ENCODE measurements at places on chromosomes 12 and 14.
A peak's percentile ranks its signal among the peaks of the same experiment; 100 is the strongest.

DNA sequence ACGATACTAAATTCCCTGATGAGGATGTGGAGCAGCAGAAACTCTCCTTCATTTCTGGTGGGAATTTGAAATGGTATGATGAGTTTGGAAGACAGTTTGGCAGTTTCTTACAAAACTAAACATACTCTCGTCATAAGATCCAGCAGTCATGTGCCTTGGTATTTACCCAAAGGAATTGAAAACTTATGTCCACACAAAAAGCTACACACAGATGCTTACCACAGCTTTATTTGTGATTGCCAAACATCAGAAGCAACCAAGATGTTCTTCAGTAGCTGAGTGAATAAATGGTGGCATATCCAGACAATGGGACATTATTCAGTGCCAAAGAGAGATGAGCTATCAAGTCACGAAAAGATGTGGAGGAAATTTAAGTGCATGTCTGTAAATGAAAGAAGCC lies 10.7 kb upstream of the APOLD1 start:
- no peak for DNase-seq

DNA sequence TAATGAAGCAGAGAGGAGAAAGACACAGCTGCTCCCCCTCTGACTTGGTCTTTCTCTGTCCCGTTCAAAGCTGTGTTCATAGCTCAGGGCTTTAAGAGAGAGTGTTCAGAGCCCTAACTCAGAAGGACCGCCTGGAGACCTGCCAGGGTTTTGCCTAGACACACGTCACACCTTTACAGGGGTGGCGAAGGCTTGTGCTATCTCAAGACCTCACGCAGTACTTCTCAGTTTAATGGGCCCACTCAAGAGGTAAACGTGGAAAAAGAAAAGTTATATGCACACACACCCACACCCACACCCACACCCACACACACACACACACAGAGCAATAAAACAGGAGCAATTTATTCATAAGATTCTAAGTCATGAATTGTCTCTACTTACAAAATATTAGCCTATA lies 374.3 kb downstream of the C12orf75 start:
- DNase-seq = no peak

GRCh38 chr14:105074601-105075053 lies 9.4 kb upstream of the GPR132 start:
- DNase-seq = no peak

DNA sequence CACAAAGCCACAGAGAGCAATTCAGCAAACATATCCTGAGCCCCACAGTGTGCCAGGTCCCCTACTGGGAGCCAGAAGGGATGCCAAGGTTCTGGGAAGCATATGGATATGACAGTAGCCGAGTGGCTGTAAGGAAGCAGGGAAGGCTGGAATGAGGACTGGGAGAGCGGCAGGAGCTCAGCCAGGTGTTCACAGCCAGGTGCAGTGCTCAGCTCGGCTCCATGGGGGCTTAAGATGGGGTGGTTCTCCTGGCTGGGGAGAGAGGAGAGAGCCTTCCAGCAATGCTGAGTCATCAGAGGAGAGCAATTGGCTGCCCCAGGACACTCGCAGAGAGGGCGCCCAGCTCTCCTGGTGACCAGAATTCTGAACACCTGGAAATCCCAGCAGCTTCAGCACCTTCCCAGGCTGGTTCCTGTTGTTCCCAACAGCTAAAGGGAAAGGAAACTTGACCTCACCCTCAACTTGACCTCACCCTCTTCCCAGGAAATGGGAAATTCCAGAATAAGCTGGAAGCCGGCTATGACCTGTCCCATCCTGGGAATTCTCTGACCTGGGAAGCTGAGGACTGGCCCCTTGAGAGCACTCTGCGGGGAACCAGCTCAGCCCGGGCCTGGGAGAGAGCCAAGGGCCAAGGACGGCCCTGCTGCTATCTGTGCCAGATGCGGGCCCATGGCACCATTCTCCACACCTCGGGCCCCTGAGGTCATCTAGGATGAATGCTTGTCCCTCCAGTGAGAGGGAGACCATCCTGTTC lies 34.6 kb downstream of the SLC6A12 start:
- DNase-seq = no peak

DNA sequence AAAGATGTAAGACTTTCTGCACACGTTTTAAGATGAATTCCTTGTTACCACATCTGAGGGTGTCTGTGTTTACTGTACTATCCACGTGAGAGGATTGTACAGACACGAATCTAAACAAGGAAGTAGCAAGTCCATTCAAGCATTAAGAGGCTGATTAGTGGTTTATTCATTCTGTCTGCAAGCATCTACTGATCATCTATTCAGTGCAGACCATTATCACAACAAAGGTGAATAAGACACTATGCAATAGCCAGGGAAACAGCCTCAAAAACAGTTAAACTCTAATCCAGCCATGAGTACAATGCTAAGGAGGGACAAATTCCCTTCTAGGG lies 111.6 kb upstream of the PZP start:
- DNase-seq = no peak

GRCh38 chr12:110424237-110424636 lies 20.7 kb upstream of the ANAPC7 start:
- DNase-seq = no peak

DNA sequence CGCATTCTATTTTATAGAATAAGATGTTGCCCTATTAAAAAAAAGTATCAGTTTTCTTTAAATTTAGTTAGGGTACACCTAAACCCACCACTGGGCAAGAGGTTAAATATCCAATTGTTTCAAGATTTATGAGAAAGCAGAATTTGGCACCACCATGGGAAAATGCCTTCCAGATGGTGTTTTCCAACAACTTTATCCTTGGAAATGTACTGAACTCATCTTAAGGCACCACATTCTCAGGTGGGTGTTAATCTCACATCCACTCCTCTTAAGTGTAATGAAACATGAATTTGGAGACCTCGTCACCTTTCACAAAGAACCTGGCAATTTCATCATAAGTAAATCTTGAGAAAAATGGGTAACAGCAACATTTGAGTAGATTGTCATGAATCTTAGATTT lies 13.1 kb downstream of the CBX5 start:
- DNase-seq = no peak

DNA sequence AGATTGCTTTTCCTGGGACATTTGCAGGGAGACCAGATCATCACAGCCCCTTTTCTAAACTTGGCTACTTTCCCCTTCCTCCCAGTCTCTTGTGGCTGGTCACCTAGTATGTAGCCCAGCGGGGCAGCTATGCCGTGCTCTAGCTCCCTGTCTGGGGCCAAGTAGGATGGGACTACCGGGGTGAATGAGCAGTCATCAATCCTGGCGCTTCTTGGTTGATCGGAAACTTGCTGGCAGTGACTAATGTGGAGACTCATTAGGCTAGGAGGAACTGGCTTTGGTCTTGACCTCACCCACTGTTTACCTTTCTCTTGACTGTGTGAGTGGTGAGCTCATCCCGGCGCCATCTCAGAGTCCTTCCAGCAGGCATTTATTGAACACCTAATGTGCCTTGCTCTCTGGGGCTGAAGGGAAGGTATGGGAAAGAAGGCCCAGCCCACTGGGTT lies 15.9 kb downstream of the PLEKHG3 start:
- no peak for DNase-seq

DNA sequence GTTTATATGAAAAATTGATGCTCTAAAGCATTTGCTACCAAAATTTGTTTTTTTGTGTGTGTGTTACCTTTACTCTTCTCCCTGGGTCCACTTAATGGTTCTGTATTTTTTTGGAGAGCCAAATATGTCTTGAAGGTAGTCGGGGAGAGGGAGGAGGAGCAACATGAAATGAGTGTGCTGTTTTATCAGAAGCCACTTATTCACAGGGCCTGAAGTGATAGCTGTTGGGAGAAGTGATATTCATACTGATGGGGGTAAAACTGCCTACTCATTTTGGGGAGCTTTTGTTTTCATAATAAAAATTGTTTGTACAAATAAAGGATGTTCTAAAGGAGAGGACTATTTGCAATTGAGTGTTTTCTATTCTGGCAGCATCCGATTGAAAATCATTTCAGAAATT lies 29.2 kb downstream of the CRADD start:
- no peak for DNase-seq

DNA sequence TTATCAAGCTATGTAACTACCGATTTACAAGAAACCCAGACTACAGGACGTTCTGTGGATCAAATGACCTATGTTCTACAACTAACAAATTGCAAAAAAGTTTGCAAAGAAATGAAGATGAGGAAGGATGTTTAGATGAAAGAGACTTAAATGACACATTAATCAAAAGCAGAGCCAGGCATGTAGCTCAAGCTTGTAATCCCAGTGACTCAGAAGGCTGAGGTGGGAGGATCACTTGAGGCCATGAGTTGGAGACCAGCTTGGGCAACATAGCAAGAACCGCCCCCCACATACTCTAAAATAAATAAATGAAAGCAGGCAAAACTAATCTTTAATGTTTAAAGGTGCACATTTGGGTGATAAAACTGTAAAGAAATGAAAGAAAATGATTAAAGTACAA lies 331.9 kb downstream of the BTG1 start:
- DNase-seq = no peak

DNA sequence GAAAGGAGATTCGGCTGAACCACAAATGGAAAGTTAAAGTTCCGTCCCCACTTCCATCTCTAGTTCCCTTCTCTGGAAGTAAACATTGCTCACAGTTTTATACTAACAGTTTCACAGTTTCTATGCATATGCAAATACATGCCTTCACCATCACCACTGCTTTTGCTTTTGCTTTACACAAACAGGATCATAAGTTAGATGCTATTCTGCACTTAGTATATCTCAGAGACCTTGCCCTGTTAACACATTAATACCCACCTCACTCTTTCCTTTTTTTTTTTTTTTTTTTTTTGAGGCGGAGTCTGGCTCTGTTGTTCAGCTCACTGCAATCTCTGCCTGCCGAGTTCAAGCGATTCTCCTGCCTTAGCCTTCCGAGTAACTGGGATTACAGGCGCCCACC lies 890 bp downstream of the TEP1 start:
- no peak for DNase-seq

DNA sequence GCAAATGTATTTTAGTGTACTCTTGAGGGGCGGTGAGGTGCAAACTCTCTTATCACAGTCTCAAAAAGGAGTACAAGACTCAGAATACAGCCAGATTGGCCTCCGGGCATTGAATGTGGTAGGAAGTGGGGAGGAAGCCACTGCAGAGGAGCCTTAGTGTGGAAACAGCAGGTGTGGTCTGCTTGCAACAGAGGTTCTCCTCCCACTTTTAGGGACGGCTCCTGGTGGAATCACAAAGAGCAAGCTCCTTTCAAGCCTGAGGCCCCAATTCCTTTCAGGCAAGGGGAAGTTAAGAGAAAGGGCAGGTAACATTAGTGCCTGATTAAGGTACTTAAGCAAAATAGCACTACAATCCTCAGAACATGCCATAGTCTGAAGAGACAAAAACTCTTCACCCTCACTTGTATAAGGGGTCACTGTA lies 23.7 kb upstream of the SLC2A3 start:
- DNase-seq = peak; percentile 64

- DNase-seq = no peak
Observed at GRCh38 chr12:124928095-124928911, 13.9 kb upstream of the UBC start.

DNA sequence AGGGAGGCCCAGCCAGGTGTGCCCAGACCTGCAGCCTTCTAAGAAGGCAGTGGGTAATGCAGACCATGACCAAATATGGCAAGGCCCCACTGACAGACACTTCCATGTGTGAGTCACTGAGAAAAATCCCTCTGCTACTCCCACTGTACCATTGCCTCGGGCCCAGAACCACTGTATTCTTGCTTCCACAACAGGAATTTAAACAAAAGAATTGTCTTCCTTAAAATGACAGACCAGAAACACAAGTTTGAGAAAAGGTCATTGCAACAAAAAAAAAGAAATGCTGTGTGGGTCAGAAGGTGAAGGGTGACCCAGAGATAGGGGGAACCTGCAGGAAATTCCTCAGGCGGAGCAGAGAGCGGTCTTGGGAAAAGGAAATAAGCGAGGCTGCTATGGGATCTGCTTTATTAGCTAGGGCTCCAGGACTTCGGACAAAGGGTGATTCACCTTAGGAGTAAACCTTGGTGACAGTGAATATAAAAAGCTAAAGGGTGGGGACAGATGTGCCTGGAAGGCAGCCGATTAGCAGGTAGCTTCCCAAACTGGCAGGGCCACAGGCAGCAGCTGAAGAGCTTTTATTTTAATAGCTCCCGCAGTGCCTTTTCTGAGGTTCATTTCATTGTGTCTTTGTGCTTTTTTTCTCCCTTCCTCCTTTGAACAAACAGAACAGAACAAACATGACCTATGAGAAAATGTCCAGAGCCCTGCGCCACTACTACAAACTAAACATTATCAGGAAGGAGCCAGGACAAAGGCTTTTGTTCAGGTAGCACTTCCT lies 185.3 kb upstream of the BCL2L14 start:
- DNase-seq = no peak

DNA sequence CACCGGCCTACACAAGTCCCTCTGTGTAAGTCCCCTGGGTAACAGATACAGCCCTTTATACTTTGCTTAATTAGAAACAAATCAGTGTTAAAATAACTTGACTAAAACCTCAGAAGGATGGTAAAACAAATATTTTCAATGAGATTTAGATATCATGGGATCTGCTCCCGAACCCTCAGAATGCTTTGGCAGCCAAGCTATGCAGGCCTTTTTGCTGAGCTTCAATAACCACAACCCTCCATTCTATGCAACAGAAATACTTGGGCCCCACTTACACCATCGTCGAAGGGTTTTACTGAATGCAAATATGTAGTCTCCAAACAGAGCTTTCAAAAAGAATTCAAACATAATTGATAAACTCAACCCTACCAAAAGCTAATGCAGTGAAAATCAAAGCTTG lies 29.3 kb upstream of the PITPNM2 start:
- no peak for DNase-seq

- DNase-seq = no peak
Observed at GRCh38 chr12:110421159-110421661, 17.7 kb upstream of the ANAPC7 start.

- DNase-seq = peak; percentile 73
Observed at GRCh38 chr12:122880668-122881067, 15.3 kb downstream of the VPS37B start.

- DNase-seq = no peak
Observed at GRCh38 chr12:41061192-41061591, 126.9 kb upstream of the PDZRN4 start.

DNA sequence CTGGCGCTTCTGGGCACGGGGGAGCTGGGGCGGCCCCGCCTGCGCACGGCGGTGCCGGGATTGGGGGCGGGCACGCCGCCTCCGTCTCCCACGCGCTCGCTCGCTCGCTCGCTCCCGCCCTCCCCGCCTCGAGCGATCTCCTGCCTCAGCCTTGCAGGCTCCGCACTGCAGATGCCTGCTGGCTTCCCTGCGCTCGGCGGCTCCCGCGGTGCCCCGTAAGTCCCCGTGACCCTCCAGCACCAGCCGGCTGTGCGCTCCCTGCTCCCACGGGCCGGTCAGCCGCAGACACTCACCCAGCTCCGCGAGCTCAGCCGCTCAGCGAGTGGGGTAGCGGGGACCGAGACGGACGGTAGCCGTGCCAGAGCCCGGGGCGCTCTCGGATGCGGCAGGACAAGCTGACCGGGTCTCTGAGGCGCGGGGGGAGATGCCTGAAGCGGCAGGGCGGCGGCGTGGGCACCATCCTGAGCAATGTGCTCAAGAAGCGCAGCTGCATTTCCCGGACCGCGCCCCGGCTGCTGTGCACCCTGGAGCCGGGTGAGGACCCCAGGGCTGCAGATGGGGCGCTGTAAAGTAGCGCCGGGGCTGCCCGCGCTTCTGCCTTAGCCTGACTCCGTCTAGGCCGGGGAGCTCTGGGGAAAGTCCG lies at the start of gene TBC1D30:
TSS of gene TBC1D30 (plus strand) at position 148 of the 643 bp plus-strand sequence. CDS start at position 381, 233 bp downstream.
- peak; percentile 72 for DNase-seq

GRCh38 chr12:89574736-89575208 lies 48.9 kb upstream of the POC1B start:
- peak; percentile 62 for DNase-seq
